ENCODE measurements at places on chromosomes 2 and 18. TPM values are rescaled to one million over a fixed set of nuclear protein-coding genes. Genes with fewer than 3 reads are reported as not detected.
A peak's percentile ranks its signal among the peaks of the same experiment; 100 is the strongest.

CGREF1 gene
- total RNA-seq = 2.7 TPM

GRCh38 chr2:126696644-126697520 is 40.9 kb downstream of the GYPC start:
- no peaks in the 10 kb centered on the region for H3K4me1 ChIP-seq
- no peak overlapping the region for H3K4me3 ChIP-seq

GRCh38 chr2:237464757-237465391 is 22.2 kb upstream of the MLPH start:
- H3K4me1 ChIP-seq = no peaks in the 10 kb centered on the region
- no peaks in the 10 kb centered on the region for H3K36me3 ChIP-seq
- no peak for DNase-seq
- no peak overlapping the region for H3K27ac ChIP-seq
- H3K27me3 ChIP-seq = no peaks in the 10 kb centered on the region
- H3K4me3 ChIP-seq = no peak overlapping the region

FOXD4L1 gene
- total RNA-seq = 0.12 TPM

DNA sequence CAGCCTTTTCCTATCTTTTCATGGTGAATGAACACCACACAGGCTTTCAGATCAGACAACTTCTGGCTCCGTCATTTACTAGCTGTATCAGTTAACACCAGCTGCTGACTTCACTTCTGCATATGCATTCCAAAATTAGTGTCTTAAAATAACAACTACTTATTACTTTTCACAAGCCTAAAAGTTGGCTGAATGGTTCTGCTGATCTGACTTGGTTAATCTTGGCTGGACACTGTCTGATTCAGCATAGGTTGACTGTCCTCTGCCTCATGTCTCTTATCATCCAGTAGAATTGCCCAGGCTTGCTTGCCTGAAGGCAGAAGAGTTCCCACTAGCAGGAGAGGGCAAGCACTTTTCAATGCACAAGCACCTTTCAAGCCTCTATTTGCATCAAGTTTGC is 72.7 kb downstream of the MARCHF4 start:
- H3K27me3 ChIP-seq = no peaks in the 10 kb centered on the region
- no peak overlapping the region for H3K4me3 ChIP-seq
- peaks cover 4% of the 10 kb centered on the region for H3K4me1 ChIP-seq
- H3K27ac ChIP-seq = no peak overlapping the region
- H3K36me3 ChIP-seq = no peaks in the 10 kb centered on the region

LYPD6 gene
- not detected for total RNA-seq

- peaks cover 11% of the 10 kb centered on the region for H3K4me1 ChIP-seq
- H3K36me3 ChIP-seq = no peaks in the 10 kb centered on the region
- H3K27me3 ChIP-seq = no peaks in the 10 kb centered on the region
- H3K4me3 ChIP-seq = no peak overlapping the region
- no peak overlapping the region for H3K27ac ChIP-seq
Observed at GRCh38 chr2:102264952-102265351, 46.4 kb upstream of the IL1RL1 start.

DNA sequence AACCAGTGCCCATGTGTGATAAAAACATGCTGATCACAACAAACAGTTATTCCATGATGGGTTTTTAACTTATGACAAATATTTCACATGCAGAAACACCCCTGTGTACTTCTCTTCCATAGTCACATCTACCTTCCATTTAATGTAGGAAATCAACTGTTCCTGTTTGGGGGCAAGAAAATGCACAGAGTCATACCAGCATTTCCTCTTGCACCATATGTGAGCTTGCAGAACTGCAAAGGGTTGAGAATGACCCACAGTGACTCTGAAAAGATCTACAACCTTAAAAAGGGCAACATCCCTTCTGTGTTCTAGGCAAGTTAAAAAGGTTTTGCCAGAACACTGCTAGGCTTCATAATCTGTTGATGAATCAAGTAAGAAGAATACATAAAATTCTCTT is 9.9 kb downstream of the BMP10 start:
- H3K27ac ChIP-seq = no peak overlapping the region
- peaks cover 5% of the 10 kb centered on the region for H3K27me3 ChIP-seq
- no peak for DNase-seq
- peaks cover 11% of the 10 kb centered on the region for H3K4me1 ChIP-seq
- no peaks in the 10 kb centered on the region for H3K36me3 ChIP-seq

DNA sequence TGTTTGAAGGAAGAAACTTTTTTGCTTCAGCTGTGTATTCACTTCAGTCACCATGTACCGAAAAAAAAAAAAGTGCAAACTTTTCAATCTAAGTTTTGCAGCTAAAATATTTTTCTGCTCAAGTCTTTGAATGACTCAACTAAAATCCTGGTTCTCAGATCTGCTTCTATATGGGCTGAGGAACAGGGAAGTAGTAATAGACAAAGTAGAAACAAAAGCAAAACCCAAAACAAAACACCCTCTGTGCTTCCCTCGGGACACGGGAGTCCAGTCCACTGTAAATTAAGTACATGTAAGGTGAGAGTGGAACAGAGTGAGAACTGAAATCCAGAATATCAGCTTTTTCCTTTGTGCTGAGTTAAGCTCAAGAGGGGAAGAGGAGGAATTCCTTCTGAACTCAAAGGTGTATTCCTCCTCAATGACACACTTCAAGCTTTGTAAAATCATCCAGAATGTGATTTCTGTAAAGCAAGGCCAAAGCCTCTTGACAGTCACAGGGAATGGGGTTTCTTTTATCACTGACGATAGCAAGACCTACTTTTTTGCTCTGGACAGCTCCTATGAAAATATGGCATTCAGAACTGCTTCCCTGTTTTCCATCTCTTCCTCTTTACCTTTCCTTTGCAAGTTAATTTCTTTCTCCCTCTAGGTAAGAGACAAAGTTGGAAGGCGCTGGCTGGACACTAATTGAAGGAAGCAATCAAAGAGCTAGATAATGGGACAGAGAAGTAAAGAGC is 433.5 kb upstream of the MMADHC start:
- no peaks in the 10 kb centered on the region for H3K36me3 ChIP-seq
- H3K4me1 ChIP-seq = no peaks in the 10 kb centered on the region
- no peak overlapping the region for H3K27ac ChIP-seq

GRCh38 chr2:112173646-112174319 is 35.6 kb downstream of the FBLN7 start:
- H3K4me3 ChIP-seq = peak overlapping the region; percentile 17
- peaks cover 21% of the 10 kb centered on the region for H3K4me1 ChIP-seq
- peak overlapping the region; percentile 54 for H3K27ac ChIP-seq
- no peaks in the 10 kb centered on the region for H3K27me3 ChIP-seq
- H3K36me3 ChIP-seq = no peaks in the 10 kb centered on the region

DNA sequence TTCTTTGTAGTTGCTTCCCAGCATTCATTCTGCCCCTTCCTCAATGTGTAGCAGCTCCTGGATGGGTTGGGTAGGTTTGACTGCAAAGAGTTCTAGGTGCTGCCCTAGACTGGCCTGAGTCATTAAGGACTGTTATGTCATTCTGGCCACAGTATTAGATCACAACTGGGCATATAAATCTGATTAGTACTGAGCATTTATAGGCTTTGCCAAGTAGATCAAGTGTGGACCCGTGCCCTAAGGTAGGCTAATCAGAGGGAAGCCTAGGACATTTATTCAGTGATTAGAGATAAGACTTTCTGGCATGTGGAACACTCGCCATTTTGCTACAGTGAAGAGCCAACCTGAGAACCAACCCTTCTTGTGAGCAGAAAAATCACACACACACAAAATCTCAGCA is 2.7 kb downstream of the KATNAL2 start:
- peaks cover 26% of the 10 kb centered on the region for H3K4me1 ChIP-seq
- no peaks in the 10 kb centered on the region for H3K36me3 ChIP-seq
- H3K4me3 ChIP-seq = no peak overlapping the region
- H3K27ac ChIP-seq = no peak overlapping the region
- no peak for DNase-seq
- no peaks in the 10 kb centered on the region for H3K27me3 ChIP-seq

DNA sequence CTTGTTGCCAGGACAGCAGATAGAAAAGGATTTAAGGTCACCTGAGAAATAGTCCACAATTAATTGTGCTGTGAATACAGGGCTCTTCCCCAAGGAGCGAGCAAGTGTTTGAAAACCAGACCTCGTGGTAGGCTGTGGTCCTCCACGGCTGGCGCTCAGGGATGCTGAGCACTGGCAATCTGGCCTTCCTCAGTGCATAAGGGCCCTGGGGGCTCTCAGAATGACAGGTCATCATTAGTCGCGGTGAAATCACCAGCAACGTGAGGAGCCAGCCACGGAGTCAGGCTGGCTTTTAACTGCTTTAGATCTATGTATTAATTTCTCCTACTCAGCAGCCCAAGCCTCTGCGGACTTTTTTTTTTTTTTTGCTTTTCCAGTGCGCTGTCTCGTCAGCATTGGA is 148.5 kb downstream of the FHOD3 start:
- peaks cover 3% of the 10 kb centered on the region for H3K27me3 ChIP-seq
- no peak overlapping the region for H3K4me3 ChIP-seq
- H3K36me3 ChIP-seq = no peaks in the 10 kb centered on the region
- no peak overlapping the region for H3K27ac ChIP-seq
- H3K4me1 ChIP-seq = no peaks in the 10 kb centered on the region

ANKRD62 gene
- total RNA-seq = not detected

GRCh38 chr18:34837769-34838272 is 127.7 kb downstream of the DTNA start:
- H3K4me3 ChIP-seq = no peak overlapping the region
- peaks cover 16% of the 10 kb centered on the region for H3K4me1 ChIP-seq
- no peak for DNase-seq
- no peaks in the 10 kb centered on the region for H3K36me3 ChIP-seq
- peaks cover 8% of the 10 kb centered on the region for H3K27me3 ChIP-seq

GPBAR1 gene
- 0.19 TPM for total RNA-seq

- H3K4me3 ChIP-seq = no peak overlapping the region
- DNase-seq = no peak
- H3K27me3 ChIP-seq = peaks cover 7% of the 10 kb centered on the region
- H3K36me3 ChIP-seq = no peaks in the 10 kb centered on the region
Observed at GRCh38 chr2:26575836-26576564, 65.2 kb downstream of the CIB4 start.

CFAP210 gene
- not detected for total RNA-seq

GRCh38 chr2:95303191-95303919 is 6.2 kb downstream of the KCNIP3 start:
- H3K4me3 ChIP-seq = no peak overlapping the region
- H3K27ac ChIP-seq = no peak overlapping the region
- no peak for DNase-seq
- no peaks in the 10 kb centered on the region for H3K4me1 ChIP-seq
- H3K27me3 ChIP-seq = no peaks in the 10 kb centered on the region

DNA sequence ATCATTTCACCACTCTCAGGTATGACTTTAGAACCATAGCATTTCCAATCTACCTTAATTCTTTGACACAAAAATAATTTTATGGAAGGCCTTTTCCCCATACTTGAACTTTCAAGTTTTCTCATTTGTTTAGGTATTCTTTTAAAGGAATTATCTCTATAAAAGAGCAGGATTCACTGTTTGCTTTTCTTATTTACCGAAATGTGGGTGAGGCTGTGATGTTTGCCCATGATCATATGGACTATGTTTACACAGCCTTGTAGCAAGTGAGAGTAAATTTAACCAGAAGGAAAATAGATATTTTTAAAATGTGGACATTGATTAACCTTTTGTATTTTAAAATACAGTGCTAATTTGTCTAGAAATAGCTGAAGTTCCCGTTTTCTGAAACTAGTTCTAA is 26.3 kb downstream of the CAB39 start:
- H3K4me1 ChIP-seq = peaks cover 72% of the 10 kb centered on the region
- H3K4me3 ChIP-seq = no peak overlapping the region
- no peaks in the 10 kb centered on the region for H3K27me3 ChIP-seq
- no peak for DNase-seq

DNA sequence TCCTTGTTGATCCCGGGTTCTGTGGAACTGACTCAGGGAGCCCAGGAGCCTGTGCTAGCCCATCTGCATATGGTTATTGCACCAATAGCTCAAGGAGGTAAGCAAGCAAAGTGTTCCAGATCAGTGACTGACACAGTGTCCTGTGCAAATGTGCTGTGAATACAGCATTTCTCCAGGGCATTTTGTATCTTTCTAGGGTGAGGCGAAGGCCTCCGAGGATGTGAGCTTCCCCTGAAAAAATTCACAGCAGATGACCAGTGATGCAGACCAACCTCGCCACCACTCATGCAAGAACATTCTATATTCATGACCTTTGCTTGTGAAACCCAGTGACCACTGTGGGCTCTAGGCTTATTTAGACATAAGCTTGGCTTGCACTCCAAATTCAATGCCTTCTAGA is 15.2 kb upstream of the NT5DC4 start:
- H3K4me1 ChIP-seq = peaks cover 47% of the 10 kb centered on the region
- DNase-seq = no peak
- no peak overlapping the region for H3K27ac ChIP-seq

- peak overlapping the region; percentile 44 for H3K4me3 ChIP-seq
- no peaks in the 10 kb centered on the region for H3K27me3 ChIP-seq
- peaks cover 38% of the 10 kb centered on the region for H3K4me1 ChIP-seq
Observed at GRCh38 chr2:241762933-241763369, 13.7 kb upstream of the GAL3ST2 start.

PRPF40A gene
- total RNA-seq = 138 TPM

GRCh38 chr2:11419781-11420180 is 46.2 kb downstream of the E2F6 start:
- no peak for DNase-seq
- H3K27ac ChIP-seq = no peak overlapping the region
- H3K4me3 ChIP-seq = no peak overlapping the region
- no peaks in the 10 kb centered on the region for H3K4me1 ChIP-seq
- H3K27me3 ChIP-seq = no peaks in the 10 kb centered on the region

LCT gene
- total RNA-seq = 0.05 TPM

PDE1A gene
- not detected for total RNA-seq

- no peaks in the 10 kb centered on the region for H3K27me3 ChIP-seq
- no peaks in the 10 kb centered on the region for H3K4me1 ChIP-seq
- DNase-seq = no peak
- H3K27ac ChIP-seq = no peak overlapping the region
- no peaks in the 10 kb centered on the region for H3K36me3 ChIP-seq
- H3K4me3 ChIP-seq = no peak overlapping the region
Observed at GRCh38 chr2:58030771-58031170, 15.8 kb upstream of the VRK2 start.

HOXD9 gene
- total RNA-seq = not detected

GRCh38 chr2:148065936-148066335 is 45.0 kb downstream of the MBD5 start:
- H3K4me1 ChIP-seq = no peaks in the 10 kb centered on the region
- H3K27me3 ChIP-seq = no peaks in the 10 kb centered on the region
- H3K36me3 ChIP-seq = peaks cover 2% of the 10 kb centered on the region
- H3K27ac ChIP-seq = no peak overlapping the region
- no peak overlapping the region for H3K4me3 ChIP-seq
- no peak for DNase-seq

MDH1B gene
- 0.87 TPM for total RNA-seq

MEP1B gene
- total RNA-seq = 0.10 TPM

GRCh38 chr2:120863661-120864320 is 128.1 kb downstream of the GLI2 start:
- peaks cover 19% of the 10 kb centered on the region for H3K27me3 ChIP-seq
- H3K36me3 ChIP-seq = no peaks in the 10 kb centered on the region
- no peaks in the 10 kb centered on the region for H3K4me1 ChIP-seq
- DNase-seq = no peak

All from activated CD4-positive, alpha-beta memory T cell treated with anti-CD3 and anti-CD28 coated beads for 36 hours (primary cell).